Transverse colon (tissue), 4 donors: ENCODE measurements at places on chromosomes 12 and 14. TPM values are rescaled to one million over a fixed set of nuclear protein-coding genes. Genes with fewer than 3 reads are reported as not detected.

LGR5 gene
- 1.6 TPM for total RNA-seq

MAPK1IP1L gene
- 52.5 TPM for total RNA-seq

PRKD1 gene
- 5.0 TPM for total RNA-seq

SMIM41 gene
- total RNA-seq: 0.64 TPM

ALDH1L2 gene
- 2.5 TPM for total RNA-seq

BCL2L14 gene
- total RNA-seq: 54.8 TPM

ITGB7 gene
- total RNA-seq: 8.3 TPM

RDH16 gene
- 0.55 TPM for total RNA-seq

SLC10A1 gene
- 0.27 TPM for total RNA-seq

HEBP1 gene
- 10.3 TPM for total RNA-seq

AGAP2 gene
- total RNA-seq: 125 TPM

ALX1 gene
- not detected for total RNA-seq

PLXNC1 gene
- 8.7 TPM for total RNA-seq

GAS2L3 gene
- 15.7 TPM for total RNA-seq

KCNH5 gene
- under 0.01 TPM for total RNA-seq

SCNN1A gene
- 439 TPM for total RNA-seq

TAS2R31 gene
- total RNA-seq: 4.5 TPM

CHGA gene
- total RNA-seq: 9.2 TPM

DDX47 gene
- total RNA-seq: 29.1 TPM

PZP gene
- not detected for total RNA-seq

ST8SIA1 gene
- 4.5 TPM for total RNA-seq

AQP5 gene
- total RNA-seq: not detected

OR6C2 gene
- not detected for total RNA-seq

TMEM119 gene
- total RNA-seq: 18.3 TPM

RASSF3 gene
- total RNA-seq: 41.6 TPM

CNTN1 gene
- 3.2 TPM for total RNA-seq

C3AR1 gene
- total RNA-seq: 3.8 TPM

CLECL1 gene
- not detected for total RNA-seq

GPR65 gene
- total RNA-seq: 1.6 TPM

TSPAN31 gene
- 32.0 TPM for total RNA-seq

KRT1 gene
- not detected for total RNA-seq

CCDC175 gene
- not detected for total RNA-seq

TEP1 gene
- 72.2 TPM for total RNA-seq

CIROP gene
- not detected for total RNA-seq

C12orf60 gene
- total RNA-seq: 0.95 TPM
